GM12865 (cell line): ENCODE measurements at places on chromosomes 6 and 20.
A peak's percentile ranks its signal among the peaks of the same experiment; 100 is the strongest.

DNA sequence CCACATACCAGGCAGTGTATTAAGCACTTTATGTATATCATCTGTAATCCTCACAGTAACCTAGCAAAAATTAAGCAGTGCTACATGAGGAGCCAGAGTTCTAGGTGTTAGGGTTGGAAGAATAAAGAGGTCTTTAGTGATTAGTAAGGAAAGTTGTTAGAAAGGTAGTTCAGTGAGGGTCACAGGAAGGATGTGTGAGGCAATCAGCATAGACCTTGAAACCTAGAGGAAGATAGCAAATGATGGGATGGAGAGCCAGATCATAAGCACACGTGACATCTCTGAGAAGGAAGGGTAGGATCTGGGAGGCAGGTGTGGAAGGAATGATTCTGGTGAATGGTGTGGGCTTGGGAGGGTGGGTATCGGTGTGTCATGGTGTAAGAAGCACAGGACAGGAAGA, 2.2 kb downstream of the KAT14 start:
- DNase-seq, result no peak

DNA sequence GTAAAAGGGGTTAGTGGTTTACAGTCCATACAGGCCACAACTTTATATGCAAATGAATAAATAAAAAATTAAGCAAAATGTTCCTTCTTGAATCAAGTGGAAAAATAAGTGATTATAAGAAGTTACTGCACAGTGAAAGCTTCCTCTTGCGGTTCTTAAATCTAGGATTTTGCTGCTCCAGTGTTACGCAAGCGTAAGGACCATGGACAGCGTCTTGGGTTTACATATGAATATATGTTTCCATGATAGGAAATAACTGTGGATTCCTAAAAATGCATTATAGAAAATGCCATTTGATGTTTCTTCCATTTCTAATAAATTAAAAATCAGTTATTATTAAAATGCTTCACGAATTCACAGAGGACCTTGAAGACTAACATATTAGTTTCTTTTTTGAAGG, 176.6 kb upstream of the POU3F2 start:
- peak; percentile 16 for DNase-seq

DNA sequence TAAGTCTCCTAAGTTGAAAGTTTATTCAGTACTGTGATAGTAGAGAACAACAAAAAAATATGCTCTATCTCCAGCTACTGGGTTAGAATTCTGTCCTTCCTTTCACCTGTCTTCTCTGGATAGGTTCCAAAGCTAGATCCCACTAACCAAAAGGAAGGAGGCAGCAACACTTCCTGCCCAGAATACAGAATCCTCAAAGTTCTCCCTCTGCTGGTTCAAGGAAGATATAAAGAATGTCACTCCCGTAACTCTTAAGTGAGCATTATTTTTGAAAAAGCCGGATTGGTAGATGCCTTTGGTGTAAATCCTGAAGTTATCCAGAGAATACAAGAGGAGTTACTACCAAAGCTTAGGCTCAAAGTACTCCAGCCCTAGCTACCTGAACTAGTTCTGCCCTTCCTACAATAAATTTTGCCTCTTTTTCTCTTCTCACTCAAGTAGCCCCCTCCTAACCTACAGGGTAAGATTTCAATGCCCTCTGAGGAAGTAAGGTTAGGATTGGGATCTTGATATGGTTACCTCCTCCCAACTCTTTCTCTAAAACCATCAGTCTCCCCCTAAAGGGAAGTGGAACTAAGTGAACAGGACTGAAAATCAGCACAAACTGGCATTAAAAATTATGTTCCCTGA, 26.0 kb upstream of the CRIP3 start:
- peak; percentile 20 for DNase-seq

GRCh38 chr6:117200067-117200466, 65.3 kb upstream of the VGLL2 start:
- no peak for DNase-seq

- DNase-seq, result no peak
Measured at GRCh38 chr20:25496968-25497401, 88.3 kb downstream of the NINL start.

DNA sequence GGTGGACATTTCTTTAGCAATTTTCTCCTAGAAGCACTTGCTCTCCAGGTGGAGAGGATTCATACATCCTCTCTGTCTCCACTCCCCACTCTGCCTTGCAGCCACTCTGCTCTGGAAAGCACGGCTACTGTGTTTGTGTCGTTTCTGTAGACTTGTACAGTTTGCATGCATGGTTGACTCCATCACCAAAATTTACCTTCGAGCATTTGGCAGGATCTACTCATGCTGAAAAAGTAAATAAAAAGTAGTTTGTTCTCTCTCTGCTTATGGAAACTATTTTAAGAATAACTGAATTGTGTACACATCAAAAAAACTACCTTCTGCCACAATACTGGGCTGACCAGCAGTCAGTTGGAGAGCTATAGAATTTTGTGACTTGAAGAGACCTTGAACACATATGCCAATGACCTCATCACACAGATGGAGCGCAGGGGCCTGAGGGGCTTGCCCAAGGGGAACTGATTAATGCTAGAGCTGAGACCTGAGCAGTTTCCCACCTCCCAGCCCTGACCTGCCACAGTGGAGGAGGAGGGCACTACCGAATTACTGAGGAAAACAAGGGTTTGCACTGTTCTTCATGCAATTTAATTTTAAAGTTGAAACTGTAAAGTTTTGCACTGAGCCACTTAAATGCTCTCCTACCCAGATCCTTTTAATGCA, 33.7 kb upstream of the FOXQ1 start:
- no peak for DNase-seq

DNA sequence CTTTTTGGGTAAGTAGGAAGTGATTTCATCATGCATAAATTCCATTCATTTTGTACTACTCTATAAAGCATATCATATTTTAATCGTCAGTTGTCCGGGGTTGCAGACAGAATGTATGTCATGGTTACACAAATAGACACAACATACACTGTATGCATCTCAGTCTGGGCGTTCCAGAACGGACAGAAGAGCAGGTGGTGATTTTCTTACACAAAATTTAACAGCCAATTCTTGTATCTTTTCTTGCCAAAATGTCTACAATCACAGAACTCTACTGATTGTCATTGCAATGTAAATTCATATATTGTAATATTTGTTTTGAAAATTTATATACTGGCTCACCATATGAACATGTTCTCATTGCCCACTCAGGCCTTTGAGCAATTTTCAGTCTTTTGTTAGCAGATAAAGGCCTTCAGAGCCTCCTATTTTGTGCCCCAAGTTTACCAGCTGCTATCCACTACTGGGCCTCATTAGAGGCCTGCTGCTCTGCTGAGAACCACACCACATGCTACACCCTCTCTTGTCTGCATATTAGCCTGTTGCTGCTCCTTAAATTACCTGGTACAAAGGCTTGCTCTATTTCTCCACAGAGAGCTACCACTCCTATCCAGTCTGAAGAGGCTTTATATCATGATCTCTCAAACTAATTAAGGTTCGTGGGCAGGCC, 61.5 kb downstream of the PRDM13 start:
- no peak for DNase-seq

DNA sequence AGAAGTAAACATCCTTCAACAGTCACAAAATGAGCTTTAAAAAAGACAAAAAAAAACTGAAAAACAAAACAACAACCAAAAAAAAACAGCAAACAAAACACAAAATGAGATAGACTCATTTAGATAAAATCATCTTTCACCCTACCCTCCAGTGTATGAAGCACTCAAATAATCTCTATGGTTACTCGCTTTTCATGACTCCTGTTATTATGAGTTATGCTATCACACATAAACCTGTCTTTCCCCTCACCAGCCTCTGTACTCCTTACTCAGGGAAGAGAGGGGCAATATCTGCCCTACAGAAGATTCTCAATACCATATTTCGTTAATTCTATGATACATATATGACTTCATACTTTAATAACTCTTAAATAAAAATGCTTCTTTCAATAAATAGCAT, 158.2 kb downstream of the TPBG start:
- DNase-seq, result no peak

GRCh38 chr6:53598265-53598907, 53.5 kb upstream of the GCLC start:
- no peak for DNase-seq

DNA sequence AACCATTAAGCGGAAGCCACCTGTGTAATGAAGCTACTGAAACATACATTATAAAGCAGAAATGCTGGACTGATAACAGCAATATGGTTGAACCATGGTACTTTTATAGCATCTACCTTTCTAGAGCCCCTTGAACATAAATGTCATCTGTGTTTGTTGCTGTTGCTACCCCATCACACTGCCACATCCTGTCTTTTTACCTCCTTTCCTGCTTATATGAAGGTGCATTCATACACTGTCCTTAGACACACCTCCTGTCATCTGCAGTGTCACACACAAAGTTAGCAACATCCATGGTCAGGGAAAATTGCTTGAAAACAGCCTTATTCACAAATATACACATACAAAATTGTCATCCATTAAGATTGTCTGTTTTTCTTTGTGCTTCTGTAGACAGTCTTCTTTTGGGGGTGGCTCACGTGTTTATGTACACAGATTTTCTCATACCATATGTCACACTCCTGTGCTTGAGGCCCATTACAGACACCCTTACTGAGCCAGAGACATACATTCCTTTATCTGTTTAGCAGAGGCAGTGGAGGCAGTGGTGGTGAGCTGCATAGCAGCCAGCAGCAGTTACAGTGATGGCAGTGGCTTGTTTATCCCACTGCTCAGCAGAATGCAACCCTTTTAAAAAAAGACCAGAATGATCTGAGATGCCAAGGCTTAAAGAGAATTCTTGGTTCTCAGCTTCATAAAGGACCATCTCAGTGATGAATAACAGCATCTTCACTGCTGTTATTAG, 25.9 kb downstream of the C6orf62 start:
- no peak for DNase-seq

GRCh38 chr6:125995972-125996580, 9.7 kb downstream of the TRMT11 start:
- DNase-seq, result peak; percentile 75
